ENCODE measurements at places on chromosomes 6 and 20. TPM values are rescaled to one million over a fixed set of nuclear protein-coding genes. Genes with fewer than 3 reads are reported as not detected.

DNA sequence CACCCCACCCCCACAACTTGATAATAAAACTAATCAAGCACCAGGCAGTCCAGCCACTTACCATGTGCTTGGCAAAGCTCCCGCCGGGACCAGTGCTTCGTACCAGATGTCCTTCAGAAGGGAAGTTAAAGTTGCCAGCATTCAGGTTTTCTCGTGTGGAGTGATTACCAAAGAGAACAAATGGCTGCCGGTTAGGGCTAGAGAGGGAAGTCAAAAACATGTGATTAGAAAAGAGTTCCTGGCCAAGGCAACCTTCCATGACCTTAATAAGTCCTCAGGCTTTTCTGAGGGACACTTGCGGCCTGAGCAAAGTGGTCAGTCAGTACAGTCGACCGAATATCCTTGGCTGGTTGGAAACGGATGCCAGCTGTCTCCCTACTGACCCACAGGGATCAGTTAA is 67.0 kb downstream of the DNAAF9 start:
- no peak for DNase-seq

GRCh38 chr20:7728338-7728737 is 211.9 kb downstream of the HAO1 start:
- no peak for DNase-seq

GRCh38 chr6:56708810-56709597 is 66.3 kb upstream of the DST start:
- DNase-seq, result peak; percentile 42

DNA sequence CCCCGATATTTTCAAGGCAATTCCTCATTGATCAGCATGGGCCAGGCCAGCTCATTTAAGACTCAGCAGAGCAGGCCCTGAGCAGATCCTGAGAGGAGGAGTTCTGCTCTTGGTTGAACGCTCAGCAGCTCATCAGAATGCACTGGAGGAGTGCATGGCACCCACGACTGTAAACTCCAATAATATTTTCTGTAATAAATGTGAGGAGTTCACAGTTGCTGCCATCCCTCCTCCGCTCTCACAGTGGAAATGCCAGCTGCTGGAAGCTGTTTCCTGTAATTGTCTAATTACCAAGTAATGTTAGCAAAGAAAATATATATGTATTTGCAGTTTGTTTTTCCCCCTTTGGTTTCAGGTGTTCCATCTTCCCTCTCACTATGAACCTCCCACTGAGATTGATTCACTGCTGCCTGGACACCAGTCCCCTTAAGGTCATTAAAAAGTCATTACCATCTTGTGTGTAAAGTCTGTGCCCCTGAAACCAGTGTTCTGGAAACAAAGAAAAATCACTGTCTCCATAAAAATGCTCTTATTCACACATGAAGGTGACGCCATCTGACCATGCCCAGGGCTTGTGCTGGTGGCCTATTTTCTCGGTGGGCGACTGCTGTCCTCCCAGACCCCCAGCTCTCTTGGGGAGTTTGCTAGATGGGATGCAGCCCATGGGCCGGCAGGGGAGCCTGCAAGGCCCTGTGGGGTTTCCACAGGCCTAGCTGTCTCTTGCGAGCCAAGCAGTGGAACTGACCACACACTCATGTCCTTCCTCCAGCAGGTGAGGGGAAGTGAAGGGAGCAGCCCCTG is 374.2 kb downstream of the ZFAND3 start:
- DNase-seq, result no peak

GRCh38 chr20:8709627-8710026 is 359.3 kb upstream of the PLCB4 start:
- DNase-seq, result no peak

GRCh38 chr6:138346302-138347195 is 31.2 kb upstream of the SMIM28 start:
- no peak for DNase-seq

GRCh38 chr6:146785001-146785585 is 186.3 kb downstream of the ADGB start:
- peak; percentile 80 for DNase-seq

DNA sequence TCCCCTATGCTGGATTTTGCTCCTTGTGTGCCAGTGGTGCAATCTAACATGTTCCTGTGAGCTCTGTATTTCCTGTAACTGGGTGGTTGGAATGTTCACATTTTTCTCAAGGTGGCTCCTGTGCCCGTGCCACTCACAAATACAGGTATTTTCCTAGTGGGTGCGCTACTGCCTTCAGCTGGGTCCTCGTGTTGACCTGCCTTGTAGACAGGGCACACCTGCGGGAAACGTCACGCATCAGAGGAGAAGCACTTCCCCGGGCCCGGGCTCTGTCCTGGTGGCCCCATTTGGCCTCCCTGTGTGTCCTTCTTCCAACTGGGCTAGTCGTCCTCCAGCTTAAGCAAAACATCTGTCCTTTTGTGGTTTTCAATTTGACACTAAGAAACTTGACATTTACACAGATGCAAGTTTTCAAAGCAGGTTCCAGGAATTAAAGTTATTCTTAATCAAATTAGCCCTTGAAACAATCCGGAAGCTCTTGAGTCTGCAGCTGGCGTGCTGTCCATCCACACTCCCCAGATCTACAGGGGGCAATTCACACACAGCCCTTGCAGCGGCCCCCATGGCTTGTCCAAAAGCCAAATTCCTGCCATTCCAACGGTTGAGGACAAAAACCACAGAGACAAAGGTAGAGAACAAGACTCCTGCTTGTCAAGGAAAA is 275.1 kb downstream of the CDC5L start:
- no peak for DNase-seq

DNA sequence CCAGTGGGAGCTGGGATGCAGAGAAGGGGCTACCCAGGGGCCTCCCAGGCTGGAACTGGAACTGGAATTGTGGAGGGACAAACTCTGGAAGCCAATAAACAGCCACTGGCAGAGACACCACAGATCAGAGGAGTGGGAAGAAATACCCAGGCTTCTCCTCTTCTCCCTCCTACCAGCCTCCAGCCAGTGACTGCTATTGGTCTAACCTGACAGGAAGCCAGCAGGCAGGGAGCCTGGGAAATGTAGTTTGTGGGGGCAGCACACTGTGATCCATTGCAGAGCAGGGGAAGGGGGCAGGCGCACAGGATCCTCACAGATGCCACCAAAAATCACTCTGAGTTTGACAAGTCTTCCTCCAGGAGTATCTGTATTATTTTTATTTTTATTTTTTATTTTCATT is 12.1 kb upstream of the MLN start:
- peak; percentile 69 for DNase-seq

GRCh38 chr6:167974640-167975344 is 22.7 kb upstream of the KIF25 start:
- DNase-seq, result no peak

GRCh38 chr6:11224252-11224965 is 8.1 kb downstream of the NEDD9 start:
- DNase-seq, result peak; percentile 87

- DNase-seq, result no peak
Measured at GRCh38 chr6:2684103-2684749, 66.5 kb downstream of the MYLK4 start.

DNA sequence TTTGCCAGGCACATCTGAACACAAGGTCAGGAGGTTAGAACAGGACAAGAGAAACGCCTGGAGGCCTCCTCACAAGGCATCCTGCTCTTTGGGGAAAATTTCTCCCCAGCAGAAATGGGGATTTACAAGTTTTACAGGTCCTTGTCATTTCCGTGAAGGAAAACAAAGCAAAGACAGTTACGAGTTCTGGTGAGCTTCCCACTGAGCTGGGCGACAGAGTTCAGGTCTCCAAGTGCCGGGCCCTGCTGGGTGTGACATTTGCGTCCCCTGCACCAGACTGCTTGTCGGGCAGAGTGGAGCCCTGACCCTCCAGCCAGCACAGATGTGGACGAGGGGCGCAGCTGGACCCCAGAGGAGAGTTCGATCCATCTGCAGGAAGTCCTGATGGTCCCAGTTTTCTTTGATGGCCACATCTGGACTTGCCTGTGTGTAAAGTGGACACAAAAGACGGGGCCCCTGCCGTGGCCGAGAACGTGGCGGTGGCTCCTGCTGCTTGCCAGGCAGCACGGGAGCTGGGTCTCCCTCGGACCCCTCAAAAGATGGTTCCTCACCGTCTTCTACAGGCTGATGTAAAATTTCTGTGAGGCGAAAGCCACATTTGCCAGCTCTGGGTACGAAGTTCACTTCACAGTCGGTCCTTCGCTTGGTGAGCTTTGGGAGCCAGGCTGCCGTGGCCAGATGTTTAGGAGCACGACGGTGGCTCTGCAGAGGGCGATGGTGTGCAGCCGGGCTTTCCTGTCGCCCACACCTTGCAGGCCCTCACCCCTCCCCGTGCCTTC is 5.2 kb upstream of the ADRM1 start:
- no peak for DNase-seq

DNA sequence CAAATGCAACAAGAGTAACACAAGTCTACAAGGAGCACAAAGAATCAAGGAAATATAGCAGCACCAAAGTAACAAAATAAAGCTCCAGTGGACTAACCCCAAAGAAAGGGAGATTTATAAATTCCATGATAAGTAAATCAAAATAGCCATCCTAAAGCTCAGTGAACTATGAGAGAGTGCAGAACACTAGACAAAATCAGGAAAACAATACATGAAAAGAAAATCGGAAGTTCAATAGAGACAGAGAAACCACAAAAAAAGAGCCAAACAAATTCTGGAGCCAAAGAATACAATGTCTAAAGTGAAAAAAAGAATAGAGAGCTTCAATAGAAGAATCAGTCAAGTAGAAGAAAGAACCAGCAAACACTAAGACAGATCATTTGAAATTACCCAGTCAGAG is 247.3 kb upstream of the TENT5A start:
- no peak for DNase-seq

GRCh38 chr6:36075656-36076055 is 48.0 kb downstream of the MAPK14 start:
- no peak for DNase-seq

GRCh38 chr6:148620579-148621298 is 126.1 kb upstream of the UST start:
- no peak for DNase-seq

GRCh38 chr6:145891565-145891964 is 72.6 kb downstream of the SHPRH start:
- DNase-seq, result no peak

DNA sequence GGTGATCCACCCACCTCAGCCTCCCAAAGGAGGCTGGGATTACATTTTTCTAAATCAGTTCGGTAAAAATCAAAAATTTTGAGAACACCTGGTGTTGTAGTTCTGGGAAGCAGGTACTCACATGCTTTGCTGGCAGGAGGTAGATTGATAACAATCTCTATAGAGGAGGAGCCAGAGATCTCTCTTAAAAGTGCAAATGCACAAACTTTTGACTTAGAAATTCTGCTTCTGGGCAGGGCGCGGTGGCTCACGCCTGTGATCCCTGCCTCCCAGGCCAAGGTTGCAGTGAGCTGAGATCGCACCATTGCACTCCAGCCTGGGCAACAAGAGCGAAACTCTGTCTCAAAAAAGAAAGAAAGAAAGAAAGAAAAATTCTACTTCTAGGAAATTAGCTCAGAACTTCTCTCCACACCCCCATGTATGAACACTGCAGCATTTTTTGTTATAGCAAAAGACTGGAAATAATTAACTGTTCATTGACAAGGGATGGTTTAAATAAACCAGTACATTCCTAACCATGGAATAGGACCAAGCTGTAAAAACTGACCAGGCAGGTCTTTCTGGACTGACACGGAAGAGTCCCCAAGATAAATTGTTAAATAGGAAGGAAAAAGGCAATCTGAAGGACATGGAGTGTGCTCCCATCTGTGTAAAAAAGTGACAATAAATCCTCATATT is 14.4 kb upstream of the TRIB3 start:
- peak; percentile 72 for DNase-seq

DNA sequence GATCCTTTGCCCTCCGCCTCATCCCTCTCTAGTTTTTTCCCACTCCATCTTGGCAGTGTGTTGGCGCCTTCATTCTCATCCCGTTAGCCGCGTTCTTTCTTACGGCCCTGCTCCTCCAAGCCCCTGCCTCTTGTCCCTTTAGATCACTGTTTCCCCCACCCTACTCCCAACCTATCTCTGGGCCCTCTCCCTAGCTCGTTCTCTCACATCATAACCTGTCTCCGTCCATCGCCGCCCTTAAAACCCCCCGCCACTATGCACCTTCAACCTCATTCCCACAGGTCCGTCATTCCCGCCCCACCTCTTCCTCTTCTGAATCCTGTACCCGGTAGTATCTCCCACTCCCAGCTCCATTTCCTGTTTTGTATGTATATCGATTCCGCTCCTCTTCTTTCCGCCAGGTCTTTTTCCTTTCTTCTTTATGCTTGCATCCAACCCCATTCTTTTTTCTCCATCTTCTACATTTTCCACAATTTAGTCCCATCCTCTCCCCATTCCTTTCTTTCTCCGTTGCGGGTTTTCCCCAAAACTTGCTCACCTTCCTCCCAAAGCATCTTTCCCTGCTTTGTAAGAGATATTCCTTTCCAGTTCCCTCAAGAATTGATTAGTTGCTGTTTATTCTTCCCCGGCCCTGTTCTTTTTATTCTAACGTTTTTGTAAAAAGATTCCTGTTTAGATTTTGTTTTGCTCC is 671 bp downstream of the EFHC1 start:
- DNase-seq, result no peak

GRCh38 chr20:14815340-14815739 is 477.9 kb upstream of the FLRT3 start:
- DNase-seq, result no peak

DNA sequence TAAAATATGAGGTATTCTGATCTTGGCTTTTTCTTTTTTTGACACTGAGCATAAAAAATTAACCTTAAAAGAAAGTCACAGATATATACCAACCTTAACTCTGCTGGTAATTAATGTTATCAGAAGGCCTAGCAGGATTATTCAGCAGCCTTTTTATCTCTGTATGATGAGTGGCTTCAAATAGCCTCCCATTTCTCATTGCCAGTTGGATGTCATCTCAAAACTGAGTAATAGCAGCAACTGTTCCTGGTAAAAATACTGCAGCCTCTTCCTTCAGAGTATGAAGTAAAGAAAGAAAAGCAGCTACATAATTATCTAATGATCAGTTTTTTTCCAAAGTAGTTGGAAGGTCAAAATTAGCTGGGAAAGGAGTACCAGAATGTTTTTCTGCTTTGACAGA is 24.9 kb upstream of the HDGFL1 start:
- DNase-seq, result no peak

DNA sequence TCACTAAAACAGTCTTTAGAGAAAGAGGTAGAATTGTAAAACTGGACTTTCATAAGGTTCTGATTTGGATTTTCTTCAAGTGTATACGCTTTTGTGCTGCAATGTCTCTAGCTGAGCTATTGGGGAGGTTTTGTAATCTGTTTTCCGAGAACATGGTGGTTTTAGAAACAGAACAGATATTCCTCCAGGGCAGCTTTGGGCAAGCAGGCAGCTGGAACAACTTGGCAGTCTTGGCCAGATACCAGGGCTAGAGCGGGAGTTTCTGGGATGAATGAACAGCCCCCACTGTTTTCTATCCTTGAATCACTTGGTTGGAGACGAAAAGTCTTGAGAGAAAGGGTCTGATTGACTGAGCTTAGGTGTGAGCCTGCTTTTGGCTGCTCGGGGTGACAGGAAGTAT is 17.1 kb upstream of the ARMC2 start:
- DNase-seq, result no peak

MAP3K4 gene
- 50.4 TPM for total RNA-seq

DDO gene
- not detected for total RNA-seq

KIAA1755 gene
- total RNA-seq, result not detected

RIPPLY2 gene
- total RNA-seq, result not detected

UBR2 gene
- total RNA-seq, result 30.8 TPM

ZFP57 gene
- 2.0 TPM for total RNA-seq

BPIFB3 gene
- not detected for total RNA-seq

KHDRBS2 gene
- total RNA-seq, result not detected
